Left cardiac atrium (tissue), 4 donors: ENCODE measurements at places on chromosomes 2 and 18. TPM values are rescaled to one million over a fixed set of nuclear protein-coding genes. Genes with fewer than 3 reads are reported as not detected.

The COL4A3 gene
- 6.1 TPM for total RNA-seq

The ZFP36L2 gene
- 82.1 TPM for total RNA-seq

The NR4A2 gene
- total RNA-seq, result 2.4 TPM

The TMEM178A gene
- 5.4 TPM for total RNA-seq

The UGT1A4 gene
- total RNA-seq, result not detected

The TMX3 gene
- 24.4 TPM for total RNA-seq

The ACTG2 gene
- 12.1 TPM for total RNA-seq

The DCDC2C gene
- total RNA-seq, result not detected

The NEU4 gene
- 0.16 TPM for total RNA-seq

The SCN3A gene
- total RNA-seq, result 1.1 TPM

The CFAP221 gene
- total RNA-seq, result 0.97 TPM

The IL18RAP gene
- total RNA-seq, result 1.3 TPM

The CNRIP1 gene
- 16.8 TPM for total RNA-seq

The CROCC2 gene
- not detected for total RNA-seq

The SERPINB11 gene
- not detected for total RNA-seq

The CXCR4 gene
- total RNA-seq, result 4.4 TPM

The COL5A2 gene
- total RNA-seq, result 29.9 TPM

The ADRA2B gene
- 1.6 TPM for total RNA-seq

The SGO2 gene
- total RNA-seq, result 1.6 TPM

The CHRNA1 gene
- 0.16 TPM for total RNA-seq
